ENCODE measurements at places on chromosomes 3 and 15.
A peak's percentile ranks its signal among the peaks of the same experiment; 100 is the strongest.

DNA sequence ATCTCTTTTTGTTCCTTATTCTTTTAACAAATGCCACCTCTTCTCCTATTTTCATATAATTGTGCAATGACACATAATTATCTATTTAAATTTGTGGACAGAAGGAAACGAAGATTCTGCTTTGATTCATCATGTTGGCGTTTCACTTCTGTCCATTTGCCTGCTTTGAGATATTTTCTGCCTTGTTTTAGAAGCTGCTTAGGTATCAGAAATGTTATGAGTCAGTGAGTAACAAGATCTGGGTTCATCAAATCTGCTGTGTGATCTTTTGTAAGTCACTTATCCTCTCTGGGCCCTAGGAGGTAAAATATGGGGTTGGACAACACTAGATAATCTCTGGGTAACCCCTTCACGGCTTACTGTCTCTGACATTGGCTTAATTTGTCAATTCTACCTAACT, 7.3 kb upstream of the MINDY4B start:
- DNase-seq, result no peak

- no peak for DNase-seq
Measured at GRCh38 chr15:46961795-46962194, 755.5 kb upstream of the SEMA6D start.

DNA sequence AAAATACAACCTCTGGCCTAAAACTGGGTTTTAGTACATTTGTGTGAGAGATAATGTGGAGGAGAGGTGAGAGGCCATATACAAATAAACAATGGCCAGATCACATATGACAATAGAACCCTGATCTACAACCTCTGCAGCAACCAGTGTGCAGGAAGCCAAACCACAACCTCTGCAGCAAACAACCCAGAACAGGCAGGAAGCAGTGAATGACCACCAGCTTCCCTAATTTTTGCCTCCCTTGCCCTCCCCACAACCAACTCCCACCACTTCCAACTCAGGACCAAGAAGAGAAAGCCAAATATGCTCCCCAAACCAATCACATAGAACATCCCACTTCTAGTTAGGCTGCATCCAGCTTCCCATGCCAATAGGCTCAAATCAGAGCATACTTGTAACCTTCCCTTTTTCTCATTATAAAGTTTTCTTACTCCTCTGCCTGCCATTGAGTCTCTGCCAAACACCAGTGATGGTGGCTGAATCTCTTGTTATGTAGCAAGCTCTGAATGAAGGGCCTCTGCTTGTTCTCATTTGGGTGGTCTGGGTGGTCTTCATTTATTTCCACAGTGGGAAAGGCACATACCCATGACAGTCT, 102.6 kb upstream of the GAP43 start:
- no peak for DNase-seq

- DNase-seq, result no peak
Measured at GRCh38 chr15:73889762-73890124, 16.4 kb downstream of the TBC1D21 start.

DNA sequence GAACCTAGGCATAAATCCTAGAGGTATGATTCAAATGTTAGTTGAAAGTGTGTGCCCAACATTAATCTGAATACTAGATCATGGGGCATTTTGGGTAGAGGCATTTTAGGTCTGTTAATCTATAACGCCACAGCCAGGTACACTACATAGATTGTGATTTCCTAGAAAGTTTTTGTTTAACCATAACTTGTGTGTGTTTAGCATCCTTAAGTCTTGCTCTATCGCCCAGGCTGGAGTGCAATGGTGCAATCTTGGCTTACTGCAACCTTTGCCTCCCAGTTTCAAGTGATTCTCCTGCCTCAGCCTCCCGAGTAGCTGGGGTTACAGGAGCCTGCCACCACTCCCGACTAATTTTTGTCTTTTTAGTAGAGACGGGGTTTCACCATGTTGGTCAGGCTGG, 59.1 kb downstream of the TRIM71 start:
- no peak for DNase-seq

DNA sequence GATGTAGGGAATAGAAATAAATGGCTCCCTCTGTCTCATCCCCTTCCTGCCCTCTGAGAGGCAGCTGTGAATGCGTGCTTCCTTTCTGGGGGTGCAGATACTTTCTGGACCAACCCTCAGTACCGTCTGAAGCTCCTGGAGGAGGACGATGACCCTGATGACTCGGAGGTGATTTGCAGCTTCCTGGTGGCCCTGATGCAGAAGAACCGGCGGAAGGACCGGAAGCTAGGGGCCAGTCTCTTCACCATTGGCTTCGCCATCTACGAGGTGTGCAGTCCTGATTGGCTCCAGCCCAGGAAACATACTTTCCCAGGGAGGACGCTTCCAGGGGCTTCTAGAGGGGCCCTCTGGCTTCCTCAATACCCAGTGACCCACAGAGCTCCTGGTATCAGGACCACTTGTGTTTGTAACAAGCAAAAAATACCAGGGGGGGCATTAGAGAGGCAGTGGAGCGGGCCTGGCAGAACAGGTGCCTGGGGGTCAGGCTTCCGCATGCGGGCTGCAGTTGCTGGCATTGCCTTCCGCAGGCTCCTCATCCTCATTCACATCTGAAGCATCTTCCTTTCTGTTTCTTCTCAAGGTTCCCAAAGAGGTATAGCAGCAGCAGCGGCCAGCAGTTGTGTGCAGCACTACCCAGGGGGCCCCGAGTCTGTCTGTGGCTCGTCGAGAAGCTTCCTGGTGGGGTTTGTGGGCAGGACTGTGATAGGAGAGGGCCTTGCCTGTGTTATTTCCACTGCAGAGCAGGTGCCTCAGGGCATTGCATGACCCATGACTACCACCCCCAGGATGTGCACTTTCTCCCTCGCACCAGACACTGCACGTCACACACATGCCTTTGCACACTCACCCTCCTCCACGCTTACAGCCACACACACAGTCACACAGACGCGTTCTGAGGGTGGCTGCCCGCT, 42.5 kb downstream of the CAPN3 start:
- DNase-seq, result no peak

GRCh38 chr3:8777978-8778267, 8.5 kb upstream of the OXTR start:
- no peak for DNase-seq

- DNase-seq, result no peak
Measured at GRCh38 chr3:50275996-50276761, 2.7 kb upstream of the LSMEM2 start.

GRCh38 chr3:154285221-154285620, 39.1 kb downstream of the DHX36 start:
- peak; percentile 60 for DNase-seq

DNA sequence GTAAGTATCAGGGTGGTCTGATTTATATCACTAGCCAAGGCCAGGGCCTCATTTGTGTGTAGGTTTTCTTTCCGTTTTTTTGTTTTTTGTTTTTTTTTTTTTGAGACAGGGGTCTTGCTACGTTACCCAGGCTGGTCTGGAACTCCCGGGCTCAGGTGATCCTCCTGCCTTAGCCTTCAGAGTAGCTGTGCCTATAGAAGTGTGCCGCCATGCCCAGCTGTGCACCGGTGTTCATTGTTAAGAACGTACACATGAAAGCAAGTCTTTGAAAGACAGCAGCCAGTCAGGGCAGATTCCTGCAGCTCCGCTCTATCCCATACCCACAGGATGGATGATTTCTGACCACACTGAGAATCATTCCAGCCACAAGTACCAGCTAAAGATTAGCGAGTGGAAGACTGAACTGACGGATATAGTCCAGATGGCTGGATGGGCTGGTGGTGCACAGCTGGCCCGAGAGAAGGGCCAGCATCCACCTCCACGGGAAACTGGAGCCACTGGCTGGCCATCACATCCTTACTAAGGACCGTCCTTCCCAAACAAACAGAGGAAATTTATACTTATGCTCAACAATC, 95.4 kb downstream of the PCSK6 start:
- no peak for DNase-seq

DNA sequence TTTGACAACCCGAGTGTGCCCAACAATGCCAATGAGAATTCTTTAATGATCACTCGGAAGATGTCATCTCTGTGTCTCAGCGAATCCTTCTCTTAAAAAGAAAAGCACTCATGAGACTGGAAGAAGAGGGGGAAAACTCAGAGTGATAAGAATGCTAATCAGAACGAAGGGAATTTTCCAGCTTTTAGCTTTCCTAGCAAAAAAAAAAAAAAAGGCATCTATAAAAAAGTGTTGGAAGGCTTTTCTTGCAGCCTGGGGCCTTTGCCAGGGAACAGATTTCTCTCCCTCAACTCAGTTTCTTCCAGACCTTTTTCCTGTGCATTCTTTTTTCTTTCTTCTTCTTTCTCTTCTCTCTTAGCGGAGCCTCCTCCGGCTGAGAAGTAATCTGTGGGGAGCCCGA, 80.5 kb upstream of the NEO1 start:
- DNase-seq, result no peak

Measured in MV-4-11 (cell line).